ENCODE measurements at places on chromosomes 1 and 21.

GRCh38 chr21:37983336-37984095, 67.3 kb upstream of the KCNJ6 start:
- DNase-seq, result no peak

GRCh38 chr1:54975356-54976108, 4.9 kb upstream of the TMEM61 start:
- DNase-seq, result no peak

GRCh38 chr1:236799001-236799400, 3.9 kb downstream of the MTR start:
- no peak for DNase-seq

- DNase-seq, result peak; percentile 75
These were observed 2.1 kb upstream of the AHDC1 start for GRCh38 chr1:27605796-27606707.

- DNase-seq, result no peak
These were observed 736.7 kb upstream of the PTBP2 start for GRCh38 chr1:95984798-95985374.

DNA sequence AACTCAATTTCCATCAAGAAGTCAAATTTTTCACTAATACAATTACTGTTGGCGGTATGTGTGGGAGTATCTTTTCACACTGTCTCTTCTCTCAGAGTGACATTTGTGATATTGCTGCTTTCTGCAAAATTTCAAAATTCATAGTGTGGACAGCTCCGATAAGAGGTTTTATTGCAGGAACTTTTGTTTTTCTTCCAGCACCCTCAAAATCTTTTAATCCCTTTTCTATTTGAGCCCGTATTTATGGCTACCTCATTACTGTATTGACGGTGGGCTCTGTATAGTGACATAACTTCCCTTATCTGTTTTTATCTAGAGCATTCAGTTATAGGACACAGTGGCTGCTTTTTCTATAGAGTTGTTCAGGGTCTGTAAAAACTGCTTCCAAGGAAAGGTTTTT, 794.4 kb upstream of the TMPRSS15 start:
- DNase-seq, result no peak

DNA sequence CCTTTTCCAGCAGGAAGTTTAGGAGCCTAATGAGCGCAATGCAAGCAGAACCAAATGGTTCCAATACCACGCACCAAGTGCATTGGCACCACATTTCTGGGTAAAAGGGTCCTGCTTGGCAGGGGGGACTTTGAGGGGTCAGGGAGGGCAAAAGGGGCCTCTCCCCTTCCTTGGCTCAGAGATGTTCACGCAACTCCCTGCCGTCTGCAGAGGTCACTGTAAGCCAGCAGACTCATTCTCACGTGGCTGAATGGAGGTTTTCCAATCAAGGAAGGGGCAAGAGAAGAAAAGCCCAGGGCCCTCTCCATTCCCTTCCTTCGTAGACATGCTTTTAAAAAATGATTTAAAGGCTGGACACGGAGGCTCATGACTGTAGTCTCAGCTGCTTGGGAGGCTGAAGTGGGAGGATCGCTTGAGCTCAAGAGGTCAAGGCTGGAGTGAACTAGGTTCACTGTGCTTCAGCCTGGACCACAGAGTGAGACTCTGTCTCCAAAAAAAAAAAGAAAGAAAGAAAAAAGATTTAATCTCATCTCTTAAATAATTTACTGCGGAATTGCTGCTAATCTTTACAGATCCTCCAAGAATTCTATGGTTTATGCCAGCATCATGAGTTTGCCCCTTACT, 80.3 kb downstream of the RUNX3 start:
- DNase-seq, result peak; percentile 45

GRCh38 chr1:239630767-239631166, 244.4 kb downstream of the CHRM3 start:
- DNase-seq, result no peak

DNA sequence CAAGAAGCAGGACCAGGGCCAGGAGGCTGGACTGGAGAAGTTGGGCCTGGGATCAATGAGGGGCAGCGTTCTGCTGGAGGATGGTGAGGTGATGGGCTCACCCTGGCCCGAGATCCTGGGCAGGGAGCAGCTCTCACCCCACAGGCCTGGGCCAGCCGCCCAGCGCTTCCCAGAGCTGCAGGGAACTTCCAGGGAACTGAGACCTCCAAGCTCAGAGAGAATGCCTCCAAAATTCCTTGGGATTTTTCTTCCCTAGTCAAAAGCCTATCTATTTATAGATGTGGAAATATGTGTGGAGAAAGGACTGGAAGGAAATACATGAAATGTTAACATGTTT, 121.2 kb downstream of the SPSB1 start:
- no peak for DNase-seq

GRCh38 chr1:198498881-198499280, 41.6 kb downstream of the ATP6V1G3 start:
- DNase-seq, result no peak

All from stimulated activated CD8-positive, alpha-beta memory T cell treated with anti-CD3 and anti-CD28 coated beads, Interleukin-4, amount 100 ng/mL, for 48 hours (primary cell).